ENCODE measurements at places on chromosomes 2 and 18. TPM values are rescaled to one million over a fixed set of nuclear protein-coding genes. Genes with fewer than 3 reads are reported as not detected.
A peak's percentile ranks its signal among the peaks of the same experiment; 100 is the strongest.

- no peak for DNase-seq
These were observed 58.2 kb downstream of the TWSG1 start for GRCh38 chr18:9392726-9393125.

GRCh38 chr2:211437396-211437795 is 881.0 kb downstream of the CPS1 start:
- no peak for DNase-seq

GRCh38 chr2:153478289-153479261 is at the start of gene RPRM:
RPRM (minus strand) TSS chr2:153478762; CDS start chr2:153478565, 197 bp downstream.
- peak; percentile 75 for DNase-seq

DNA sequence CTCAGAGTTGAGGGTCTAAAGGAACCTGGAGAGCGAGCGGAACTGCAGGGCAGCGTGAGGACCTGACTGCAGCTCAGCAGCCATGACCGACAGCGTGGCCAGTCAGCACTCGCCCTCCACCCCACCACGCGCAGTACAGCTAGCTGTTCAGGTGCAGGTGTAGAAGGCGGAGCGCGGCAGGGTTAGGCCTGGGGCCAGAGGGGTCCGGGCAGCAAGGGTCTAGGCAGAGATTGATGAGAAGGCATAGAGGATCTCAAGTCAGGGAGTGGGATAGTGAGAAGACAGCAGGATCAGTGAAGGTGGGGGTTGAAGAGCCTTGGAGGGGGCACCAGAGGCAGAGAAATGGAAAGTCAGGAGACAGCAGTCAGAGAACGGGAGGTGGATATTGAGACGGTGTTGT is 71.0 kb downstream of the STEAP3 start:
- DNase-seq, result no peak

DNA sequence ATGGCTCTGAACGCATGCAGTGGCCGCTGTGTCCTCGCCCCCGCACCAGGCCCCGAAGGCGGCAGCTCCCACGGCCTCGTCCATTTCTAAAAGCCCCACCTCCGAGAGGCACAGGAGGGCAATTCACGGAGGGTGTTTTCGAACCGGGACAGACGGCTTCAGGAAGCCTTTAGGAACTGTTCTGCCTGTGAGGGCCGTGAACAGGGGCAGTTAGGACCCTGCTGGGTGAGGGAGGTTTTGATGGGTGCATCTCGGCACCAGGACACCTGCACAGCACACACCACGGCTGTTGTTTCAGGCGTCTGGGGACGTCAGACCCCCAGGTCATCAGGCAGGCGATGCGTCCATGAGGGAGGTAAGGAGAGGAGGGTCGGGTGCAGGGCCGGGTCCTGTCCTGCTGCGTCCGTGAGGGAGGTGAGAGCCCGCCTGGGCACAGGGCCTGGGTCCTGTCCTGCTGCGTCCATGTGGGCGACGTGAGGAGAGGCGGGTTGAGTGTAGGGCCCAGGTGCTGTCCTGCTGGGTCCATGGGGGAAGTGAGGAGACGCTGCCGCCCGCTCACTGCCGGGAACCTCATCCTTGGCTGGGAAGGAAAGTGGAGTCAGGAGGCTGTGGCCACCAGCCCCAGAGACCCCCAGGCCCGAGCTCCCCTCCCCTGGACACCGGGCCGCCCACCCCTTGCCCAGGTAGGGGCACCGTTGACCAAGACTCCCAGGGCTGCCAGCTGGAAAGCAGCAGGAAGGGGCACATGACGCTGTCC is 25.5 kb upstream of the KCNG2 start:
- no peak for DNase-seq

GRCh38 chr2:217361483-217361880 is 501.6 kb upstream of the TNP1 start:
- no peak for DNase-seq

GRCh38 chr18:76005632-76006208 is 489.3 kb downstream of the ZNF516 start:
- no peak for DNase-seq

DNA sequence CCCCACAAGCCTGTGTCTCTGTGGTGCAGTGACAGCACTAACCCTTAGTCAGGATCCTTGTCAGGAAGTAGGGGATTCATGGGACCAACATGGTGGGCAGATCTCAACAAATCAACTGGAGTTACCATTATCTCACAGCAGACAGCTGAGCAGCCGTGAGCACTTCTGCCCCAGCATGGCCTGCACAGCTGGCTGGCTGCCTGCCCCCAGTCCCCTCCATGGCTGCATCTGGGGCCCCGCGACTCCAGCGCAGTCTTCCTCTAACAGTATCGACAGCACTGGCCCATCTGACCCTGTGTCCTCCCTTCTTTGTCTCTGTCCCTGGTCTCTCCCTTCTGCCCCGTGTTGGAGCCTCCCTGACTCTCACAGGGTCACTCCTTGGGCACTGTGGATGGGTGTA is 4.7 kb upstream of the ADCY3 start:
- no peak for DNase-seq

GRCh38 chr2:186884587-186884986 is 35.6 kb upstream of the ZSWIM2 start:
- no peak for DNase-seq

GRCh38 chr2:207512356-207512755 is 17.4 kb upstream of the CREB1 start:
- no peak for DNase-seq

GRCh38 chr18:5519448-5520298 is 24.1 kb downstream of the EPB41L3 start:
- DNase-seq, result no peak

- no peak for DNase-seq
These were observed 51.6 kb upstream of the NCOA1 start for GRCh38 chr2:24439280-24439970.

DNA sequence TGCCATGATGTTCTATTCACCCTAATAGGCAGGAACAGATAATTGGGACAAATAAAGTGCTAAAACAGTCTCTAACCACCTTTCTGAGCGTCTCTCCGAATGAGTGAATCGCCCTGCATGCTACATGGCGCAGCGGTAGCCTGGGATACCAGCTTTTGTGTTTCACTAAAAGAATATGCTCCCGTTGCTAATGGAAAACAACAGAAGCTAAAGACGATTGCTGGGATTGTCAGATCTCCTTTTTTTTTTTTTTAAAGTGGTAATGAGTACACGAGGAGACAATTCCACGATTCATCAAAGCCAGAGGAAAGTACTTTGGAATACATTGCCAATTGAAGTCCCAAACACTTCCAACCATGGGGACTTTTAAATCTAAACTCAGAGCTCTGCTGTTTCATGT is 1815.3 kb upstream of the CELF4 start:
- DNase-seq, result no peak

- no peak for DNase-seq
These were observed 613.9 kb downstream of the IRS1 start for GRCh38 chr2:226185616-226186211.

DNA sequence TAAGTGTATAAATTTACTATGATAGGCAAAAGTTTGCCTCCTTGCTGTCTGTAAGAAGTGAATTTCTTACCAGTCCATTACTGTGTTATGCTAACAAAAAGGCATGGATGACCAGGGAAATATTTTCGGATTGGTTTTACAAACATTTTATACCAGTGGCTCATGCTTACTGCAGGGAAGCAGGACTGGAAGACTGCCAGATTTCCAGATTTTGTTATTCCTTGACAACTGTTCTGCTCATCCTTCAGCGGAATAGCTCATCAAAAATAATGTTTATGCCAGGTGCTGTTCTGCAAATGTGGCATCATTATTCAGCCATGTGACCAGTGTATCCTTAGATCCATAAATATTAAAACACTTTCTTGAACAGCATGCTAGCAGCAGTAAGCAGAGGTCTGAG is 40.4 kb upstream of the NETO1 start:
- no peak for DNase-seq

GRCh38 chr2:213284105-213285090 is at the start of gene SPAG16:
SPAG16 (plus strand) TSS chr2:213284464.
- peak; percentile 96 for DNase-seq

DNA sequence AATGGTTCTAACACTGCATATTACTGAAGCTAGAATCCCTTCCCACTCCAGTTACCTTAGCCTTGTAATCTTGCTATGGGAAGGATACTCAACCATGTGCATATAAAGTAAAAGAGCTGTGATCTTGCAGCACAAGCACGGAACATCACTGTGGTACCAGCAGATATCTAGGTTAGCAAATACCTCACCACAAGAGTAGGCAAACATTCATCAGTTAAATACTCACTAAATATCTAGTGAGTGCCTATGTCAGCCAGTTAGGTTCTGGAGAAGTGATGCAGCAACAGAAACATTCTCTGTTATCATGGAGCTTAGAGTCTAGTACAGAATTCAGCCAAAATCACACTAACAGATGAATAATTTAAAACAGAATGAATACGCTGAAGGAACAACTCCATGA is 349.6 kb upstream of the UBE2E3 start:
- DNase-seq, result no peak

GRCh38 chr18:47531717-47532116 is 280.3 kb upstream of the SKOR2 start:
- no peak for DNase-seq

GRCh38 chr2:173792166-173792565 is 173.0 kb downstream of the SP3 start:
- DNase-seq, result no peak

- peak; percentile 28 for DNase-seq
These were observed 13.4 kb downstream of the TNS1 start for GRCh38 chr2:217989221-217989948.

DNA sequence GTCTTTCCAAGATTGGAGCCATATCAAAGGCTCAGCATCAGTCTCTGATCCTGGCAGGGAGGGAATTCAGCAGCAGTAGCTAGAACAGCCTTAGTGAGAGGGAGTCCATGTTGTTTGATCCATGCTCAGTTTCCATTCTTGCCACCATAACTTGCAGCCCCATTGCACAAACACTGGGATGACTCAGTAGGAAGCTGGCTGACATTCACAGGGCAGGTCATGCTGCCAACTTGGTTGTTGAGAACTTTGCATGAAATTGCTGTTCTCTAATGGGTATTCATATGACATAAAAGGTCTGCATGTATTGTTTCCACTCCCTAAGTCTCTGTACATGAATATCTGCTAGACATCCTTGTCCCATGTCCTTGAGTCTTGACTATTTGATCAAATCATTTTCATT is 29.9 kb upstream of the STAT4 start:
- no peak for DNase-seq

DNA sequence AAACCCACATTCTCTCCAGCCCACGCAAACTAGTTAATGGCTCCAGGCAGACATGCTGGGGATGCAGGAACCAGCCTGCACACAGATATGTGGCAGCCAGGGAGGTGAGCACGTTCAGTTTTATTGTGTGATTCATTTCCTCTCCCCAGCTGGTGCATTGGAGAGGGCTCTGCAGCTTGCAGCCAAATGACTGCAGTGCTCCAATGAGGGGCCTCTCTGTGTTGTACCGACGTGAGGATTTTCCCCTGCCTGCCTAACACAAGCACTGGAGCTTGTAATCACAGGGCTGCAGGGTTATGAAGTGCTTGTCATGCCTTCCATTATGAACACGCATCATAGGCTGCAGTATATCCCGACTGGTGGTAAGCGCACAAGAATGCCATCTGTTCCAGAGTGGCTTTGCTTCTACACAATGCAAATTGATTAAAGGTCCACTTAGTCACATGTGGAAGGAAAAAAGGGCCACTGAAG is 92.3 kb upstream of the THUMPD2 start:
- no peak for DNase-seq

- no peak for DNase-seq
These were observed 214.8 kb downstream of the IKZF2 start for GRCh38 chr2:212936572-212936971.

GRCh38 chr2:228417526-228417925 is 236.0 kb upstream of the SPHKAP start:
- no peak for DNase-seq

GRCh38 chr2:159817283-159817682 is 19.3 kb upstream of the CD302 start:
- no peak for DNase-seq

DNA sequence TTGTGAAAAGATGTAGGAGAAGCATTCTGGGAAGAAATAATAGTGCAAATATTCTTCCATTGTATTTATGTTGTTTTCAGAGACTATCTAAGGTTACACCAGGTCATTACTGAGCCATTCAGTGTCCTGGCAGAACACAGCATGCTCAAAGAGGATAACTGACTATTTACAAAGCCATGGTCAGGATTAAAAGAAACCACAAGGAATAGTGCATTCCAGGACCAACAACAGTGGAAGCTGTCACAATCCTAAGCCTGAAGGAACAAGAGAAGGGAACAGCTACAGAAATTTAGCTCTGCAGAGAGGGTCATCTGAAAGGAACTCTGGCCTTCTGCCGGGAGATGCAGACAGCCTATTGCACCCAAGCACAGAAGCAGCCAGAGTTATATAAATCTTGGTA is 116.7 kb downstream of the DSC3 start:
- DNase-seq, result no peak

GRCh38 chr2:84805250-84805958 is 75.5 kb downstream of the TRABD2A start:
- no peak for DNase-seq

DNA sequence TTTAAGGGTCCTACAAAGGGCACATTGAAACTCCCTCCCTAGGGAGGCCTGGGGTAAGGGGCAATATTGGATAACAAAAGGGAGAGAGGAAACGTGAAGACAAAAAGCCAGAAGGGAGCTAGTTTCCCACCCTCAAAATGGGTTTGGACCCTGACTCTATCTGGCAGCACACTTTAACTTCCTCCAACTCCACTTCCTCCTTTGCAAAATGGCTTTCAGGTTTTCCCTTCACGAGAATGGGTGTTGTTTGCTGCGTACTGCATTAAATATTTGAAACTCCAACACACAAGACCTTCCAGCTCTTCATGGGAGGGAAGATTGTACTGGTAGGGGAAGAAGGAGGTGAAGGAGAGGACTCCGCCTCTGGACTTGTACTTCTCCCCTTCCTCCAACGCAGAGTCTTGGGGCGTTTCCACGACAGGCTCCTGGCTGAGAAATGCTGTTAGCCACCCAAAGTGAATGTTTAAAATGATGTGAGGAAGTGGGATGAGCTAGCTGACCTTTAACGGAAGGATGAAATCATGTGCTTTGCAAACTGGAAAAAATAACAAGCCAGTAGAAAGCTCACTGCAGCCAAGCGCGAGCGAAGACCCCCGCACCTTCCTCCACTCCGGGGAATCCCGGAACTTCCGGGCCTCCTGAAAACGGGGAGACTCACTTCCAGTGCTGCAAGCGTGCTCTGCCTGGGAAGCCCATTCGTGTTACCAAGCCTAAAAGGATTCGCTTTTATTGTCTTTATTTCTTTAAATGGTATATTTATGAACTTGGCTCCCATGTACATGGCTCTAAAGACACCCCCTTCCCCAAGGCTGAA is 85.6 kb downstream of the VIT start:
- DNase-seq, result no peak

- peak; percentile 86 for DNase-seq
These were observed 253.4 kb downstream of the ETAA1 start for GRCh38 chr2:67650291-67651133.

- no peak for DNase-seq
These were observed 86.4 kb upstream of the FN1 start for GRCh38 chr2:215522237-215522636.

TFPI gene
- 24.3 TPM for total RNA-seq

FOSL2 gene
- 45.7 TPM for total RNA-seq

DSG1 gene
- 0.89 TPM for total RNA-seq

MDH1B gene
- total RNA-seq, result 0.54 TPM

LRRTM1 gene
- 0.30 TPM for total RNA-seq

SPDYA gene
- 0.24 TPM for total RNA-seq

LOXHD1 gene
- total RNA-seq, result 0.62 TPM

LRRC30 gene
- total RNA-seq, result not detected

STON1 gene
- 8.1 TPM for total RNA-seq

CYP27C1 gene
- not detected for total RNA-seq

HOXD13 gene
- total RNA-seq, result not detected

CHRNG gene
- total RNA-seq, result not detected

IL37 gene
- not detected for total RNA-seq

Data from Right ventricle myocardium superior (tissue), 1 donor.